Esophagus muscularis mucosa (tissue), 4 donors: ENCODE measurements at places on chromosomes 7 and 10. TPM values are rescaled to one million over a fixed set of nuclear protein-coding genes. Genes with fewer than 3 reads are reported as not detected.
A peak's percentile ranks its signal among the peaks of the same experiment; 100 is the strongest.

DNA sequence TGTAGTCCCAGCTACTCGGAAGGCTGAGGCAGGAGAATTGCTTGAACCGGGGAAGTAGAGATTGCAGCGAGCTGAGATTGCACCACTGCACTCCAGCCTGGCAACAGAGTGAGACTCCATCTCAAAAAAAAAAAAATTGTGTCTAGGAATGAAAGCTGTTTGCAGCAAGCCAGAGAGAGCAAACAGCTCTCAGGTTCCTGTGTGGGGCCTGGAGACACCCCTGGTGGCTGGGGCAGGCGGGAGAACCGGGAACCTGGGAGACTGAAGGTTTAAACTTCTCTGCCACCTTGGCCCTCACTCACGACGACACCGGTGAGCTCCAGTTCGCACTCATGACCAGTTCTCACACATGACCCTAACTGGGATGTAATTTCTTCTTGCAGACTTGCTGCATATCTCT is 13.2 kb upstream of the UNCX start:
- no peak overlapping the region for H3K4me3 ChIP-seq
- H3K27me3 ChIP-seq = peaks cover 95% of the 10 kb centered on the region
- no peaks in the 10 kb centered on the region for H3K36me3 ChIP-seq
- peaks cover 5% of the 10 kb centered on the region for H3K4me1 ChIP-seq
- DNase-seq = no peak
- no peak overlapping the region for H3K27ac ChIP-seq

Gene ZP3
- 0.46 TPM for total RNA-seq

DNA sequence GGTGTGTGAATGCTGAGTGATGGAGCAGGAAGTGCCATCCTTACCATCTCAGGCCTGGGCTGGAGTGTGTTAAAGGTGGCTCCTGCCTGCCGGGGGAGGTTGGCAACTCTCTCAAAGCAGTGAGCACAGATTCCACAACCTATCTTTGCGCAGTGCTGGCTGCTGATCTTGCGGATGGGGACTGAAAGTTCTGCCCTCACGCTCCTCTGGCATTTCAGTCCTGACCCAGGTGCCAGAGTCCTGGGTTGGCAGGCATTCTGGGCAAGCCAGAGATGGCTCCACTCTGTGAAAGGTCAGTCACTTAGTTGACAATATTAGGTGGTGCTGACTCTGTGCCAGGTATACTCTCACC is 315.5 kb downstream of the RPS24 start:
- H3K4me1 ChIP-seq = no peaks in the 10 kb centered on the region
- no peaks in the 10 kb centered on the region for H3K36me3 ChIP-seq
- no peak overlapping the region for H3K27ac ChIP-seq
- H3K4me3 ChIP-seq = no peak overlapping the region

GRCh38 chr7:22561895-22562593 is 62.1 kb upstream of the STEAP1B start:
- DNase-seq = peak; percentile 84
- H3K27ac ChIP-seq = peak overlapping the region; percentile 72

GRCh38 chr10:60155943-60156683 is 233.6 kb downstream of the ANK3 start:
- no peaks in the 10 kb centered on the region for H3K36me3 ChIP-seq
- no peak overlapping the region for H3K27ac ChIP-seq
- H3K4me1 ChIP-seq = no peaks in the 10 kb centered on the region
- no peak overlapping the region for H3K4me3 ChIP-seq
- H3K27me3 ChIP-seq = no peaks in the 10 kb centered on the region

Gene HTR7
- total RNA-seq = 0.39 TPM

DNA sequence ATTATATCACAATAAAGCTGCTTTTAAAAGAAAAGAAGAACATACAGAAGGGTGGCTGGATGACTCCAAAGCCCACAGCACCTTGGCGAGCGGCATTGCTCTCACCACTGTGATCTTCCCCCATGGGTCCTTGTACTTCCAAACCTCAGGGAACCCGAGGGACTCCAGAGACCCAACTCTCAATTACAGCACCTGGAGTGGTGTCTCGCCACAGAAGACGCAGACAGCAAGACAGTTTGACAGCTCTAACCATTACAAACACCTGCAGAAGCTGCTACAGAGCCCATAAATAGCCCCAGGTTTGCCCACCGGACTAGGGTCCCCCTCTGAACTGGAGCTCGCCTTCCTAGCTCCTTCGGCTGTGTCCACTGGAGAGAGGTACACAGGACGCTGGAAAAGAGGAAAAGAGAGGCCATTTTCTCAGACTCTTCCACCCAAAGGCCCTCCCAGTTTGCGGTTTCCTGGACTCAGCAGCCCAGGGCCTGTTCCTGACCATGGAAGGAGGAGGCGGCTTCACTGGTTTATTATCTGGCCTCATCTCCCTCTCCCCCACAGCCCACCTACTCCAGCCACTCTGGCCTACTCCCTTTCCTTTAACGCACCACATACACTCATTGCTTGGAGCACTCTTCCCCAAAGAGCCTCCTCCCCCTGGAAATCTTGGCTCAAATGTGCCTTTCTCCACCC is 1.9 kb downstream of the PIK3AP1 start:
- DNase-seq = no peak
- no peaks in the 10 kb centered on the region for H3K36me3 ChIP-seq
- H3K4me3 ChIP-seq = peak overlapping the region; percentile 56

Gene KCNMA1
- 284 TPM for total RNA-seq

Gene GNG11
- 26.0 TPM for total RNA-seq

DNA sequence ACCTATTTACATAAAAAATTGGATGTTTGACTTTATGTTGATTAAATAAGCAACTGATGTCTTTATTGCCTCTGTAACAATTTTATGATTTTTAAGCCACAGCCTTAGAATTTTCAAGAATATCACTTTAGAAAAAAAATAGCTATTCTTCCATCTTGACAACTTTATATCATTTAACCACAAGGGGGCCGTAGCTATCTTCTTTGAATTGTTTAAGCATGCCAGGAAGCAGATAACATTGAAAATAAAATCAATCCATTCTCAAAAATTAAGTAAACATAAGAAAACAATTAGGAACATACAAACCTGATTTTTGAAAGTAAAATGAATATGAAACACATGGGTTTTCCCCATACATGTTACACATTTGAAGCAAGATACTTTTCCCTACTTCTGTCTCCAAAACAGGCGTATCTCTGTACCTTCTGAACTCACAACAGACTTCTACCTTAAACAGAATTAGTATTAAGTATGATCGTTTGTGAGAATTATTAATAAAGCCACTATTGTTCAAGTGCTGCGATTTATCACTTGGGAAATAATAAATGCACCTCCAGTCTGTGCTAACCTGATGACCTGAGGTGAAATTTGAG is 209.0 kb downstream of the CACNA2D1 start:
- H3K27ac ChIP-seq = no peak overlapping the region
- no peaks in the 10 kb centered on the region for H3K36me3 ChIP-seq

- DNase-seq = peak; percentile 68
- H3K4me3 ChIP-seq = no peak overlapping the region
- H3K27me3 ChIP-seq = no peaks in the 10 kb centered on the region
- H3K36me3 ChIP-seq = no peaks in the 10 kb centered on the region
- no peaks in the 10 kb centered on the region for H3K4me1 ChIP-seq
These were observed 47.7 kb upstream of the TRIL start for GRCh38 chr7:29005829-29006228.

Gene PNLIPRP2
- total RNA-seq = not detected

DNA sequence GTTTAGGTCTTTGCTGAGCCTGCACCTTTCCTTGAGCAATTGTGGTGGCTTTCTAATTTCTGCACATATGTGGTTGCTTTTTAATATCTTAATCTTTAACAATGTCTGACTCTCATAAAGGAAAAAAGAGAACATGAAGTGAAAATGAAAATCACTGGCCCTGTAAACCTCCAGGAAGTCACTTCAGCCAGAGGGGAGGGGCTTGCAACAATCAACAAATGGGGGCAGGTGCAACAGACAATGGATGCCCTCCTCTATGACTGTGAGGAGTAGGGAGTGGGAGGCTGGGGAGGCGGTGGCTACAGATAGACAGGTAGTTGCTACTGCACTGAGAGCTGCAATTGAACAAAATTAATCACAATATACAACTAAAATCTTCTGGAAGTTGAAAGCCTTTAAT is 1377.4 kb downstream of the XPNPEP1 start:
- DNase-seq = no peak
- H3K27me3 ChIP-seq = no peaks in the 10 kb centered on the region
- no peaks in the 10 kb centered on the region for H3K4me1 ChIP-seq
- H3K4me3 ChIP-seq = no peak overlapping the region
- no peak overlapping the region for H3K27ac ChIP-seq
- no peaks in the 10 kb centered on the region for H3K36me3 ChIP-seq

GRCh38 chr7:269721-270120 is 20.2 kb upstream of the FOXL3 start:
- no peaks in the 10 kb centered on the region for H3K4me1 ChIP-seq
- no peak overlapping the region for H3K27ac ChIP-seq
- DNase-seq = no peak
- H3K36me3 ChIP-seq = no peaks in the 10 kb centered on the region
- H3K4me3 ChIP-seq = no peak overlapping the region

GRCh38 chr10:70418229-70418628 is 14.3 kb downstream of the EIF4EBP2 start:
- peak overlapping the region; percentile 7 for H3K27ac ChIP-seq
- DNase-seq = no peak
- no peak overlapping the region for H3K4me3 ChIP-seq
- peaks cover 26% of the 10 kb centered on the region for H3K4me1 ChIP-seq
- no peaks in the 10 kb centered on the region for H3K27me3 ChIP-seq
- H3K36me3 ChIP-seq = peaks cover 36% of the 10 kb centered on the region

DNA sequence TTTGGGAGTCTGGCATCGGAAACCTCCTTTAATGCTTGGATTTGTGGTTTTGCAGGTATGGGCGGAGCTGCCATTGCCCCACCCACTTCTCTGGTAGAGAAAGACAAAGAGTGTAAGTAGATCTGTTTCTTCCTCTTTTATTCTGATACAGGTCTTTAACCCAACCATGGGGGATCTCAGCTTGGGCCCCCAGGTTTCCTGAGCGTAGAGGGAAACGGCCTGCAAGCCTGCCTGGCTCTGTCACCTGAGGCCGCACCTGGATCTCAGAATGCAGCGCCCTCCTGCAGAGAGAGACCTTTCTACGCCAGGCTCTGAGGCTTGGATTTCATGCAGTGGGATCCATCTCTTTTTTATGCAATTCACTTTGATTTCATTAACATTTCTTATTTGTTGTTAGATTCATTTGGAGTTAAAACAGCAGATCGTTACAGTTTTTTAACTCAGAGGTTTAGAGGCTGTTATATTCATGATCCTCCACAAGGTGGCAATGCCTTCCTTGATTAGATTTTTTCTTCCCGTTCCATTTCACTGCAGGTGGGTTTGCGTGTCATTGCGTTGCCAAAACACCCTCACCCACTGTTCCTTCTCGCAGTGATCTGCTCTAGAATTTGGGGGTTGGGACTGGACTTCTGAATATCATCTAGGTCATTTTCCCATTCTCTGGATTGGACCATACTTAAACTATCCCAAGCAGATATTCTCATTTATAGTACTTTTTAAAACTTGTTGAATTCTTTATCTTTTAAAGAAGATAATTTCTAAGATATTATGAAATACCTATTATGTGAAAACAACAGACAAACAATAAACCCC is 20.0 kb downstream of the RBM17 start:
- no peak overlapping the region for H3K4me3 ChIP-seq
- no peak for DNase-seq
- no peaks in the 10 kb centered on the region for H3K27me3 ChIP-seq
- H3K4me1 ChIP-seq = peaks cover 7% of the 10 kb centered on the region
